ENCODE measurements at places on chromosomes 2 and 18.

DNA sequence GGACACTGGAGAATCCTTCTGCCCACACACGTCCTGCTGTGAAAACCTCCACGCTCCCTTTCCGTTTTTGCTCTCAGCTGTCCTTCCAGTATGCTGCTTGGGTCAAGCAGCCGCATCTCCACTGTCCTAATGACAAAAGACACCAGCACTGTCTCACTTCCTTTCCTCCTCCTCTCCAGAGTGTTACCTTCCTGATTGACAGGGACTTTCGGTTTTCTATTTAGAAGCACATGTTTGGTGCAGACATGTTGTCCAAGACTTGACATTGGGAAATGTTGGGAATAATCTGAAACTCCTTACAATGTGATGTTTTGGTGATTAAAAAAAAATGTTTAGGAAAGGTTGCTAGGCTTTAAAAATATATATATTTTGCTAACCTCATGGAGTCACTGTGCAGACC is 226.6 kb downstream of the FAM210A start:
- DNase-seq = no peak

GRCh38 chr2:48253301-48253700 is 276.7 kb upstream of the STON1 start:
- DNase-seq = peak; percentile 69

DNA sequence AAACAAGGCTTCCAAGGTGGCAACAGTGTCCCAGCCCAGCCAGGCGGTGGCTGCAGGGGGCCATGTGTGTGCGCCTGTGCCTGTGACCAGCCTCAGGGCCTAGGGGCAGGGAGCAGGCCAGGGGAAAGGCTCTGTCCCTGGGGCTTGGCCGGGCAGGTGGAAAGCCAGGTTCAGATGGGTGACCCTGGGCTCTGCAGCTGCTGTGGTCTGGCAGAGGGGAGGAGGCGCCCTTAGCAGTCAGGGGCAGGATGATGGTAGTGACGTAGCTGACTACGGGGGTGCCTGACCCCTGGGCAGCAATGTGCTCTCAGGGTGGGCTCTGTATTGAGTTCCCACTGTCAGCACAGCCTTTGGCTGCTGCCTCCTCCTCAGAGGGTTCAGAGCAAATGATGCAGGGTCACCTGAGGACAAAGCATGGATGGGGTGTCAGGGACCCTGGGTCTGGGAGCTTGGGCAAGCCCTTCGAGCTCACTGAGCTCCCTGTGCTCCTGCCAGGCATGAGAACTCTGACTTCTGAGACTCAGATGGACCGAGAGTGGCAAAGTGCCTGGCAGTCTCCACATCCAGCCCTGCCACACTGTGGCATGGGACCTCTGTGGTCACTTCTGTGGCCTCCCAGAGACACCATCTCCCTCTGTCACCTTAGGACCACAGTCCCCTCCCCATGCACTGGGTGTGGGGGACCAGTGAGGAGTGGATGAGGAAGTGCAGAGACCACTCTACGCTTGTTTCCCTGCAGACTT is 56.6 kb upstream of the ALPP start:
- no peak for DNase-seq

- peak; percentile 86 for DNase-seq
These were observed 123.2 kb downstream of the SMAD7 start for GRCh38 chr18:48827291-48828193.

- no peak for DNase-seq
These were observed 2161.4 kb upstream of the PIK3C3 start for GRCh38 chr18:39793609-39794008.

DNA sequence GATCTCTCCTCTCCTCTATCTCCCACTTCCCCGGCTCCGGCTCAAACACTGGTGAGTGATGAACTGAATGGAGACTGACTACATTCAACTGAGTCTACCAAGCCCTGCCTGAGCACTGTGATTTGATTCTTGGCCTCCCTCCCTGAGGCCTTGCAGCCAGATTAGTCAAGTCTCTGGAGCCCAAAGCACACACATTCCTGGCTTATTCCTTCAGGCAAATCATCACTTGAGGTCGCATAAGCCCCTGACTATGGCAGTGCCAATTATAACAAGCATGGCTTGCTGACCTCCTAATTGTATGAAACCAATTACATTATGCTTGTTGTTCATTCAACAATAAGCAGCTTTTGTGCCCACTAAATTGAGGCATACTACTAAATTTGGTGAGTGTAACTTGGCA is 34.6 kb downstream of the EFEMP1 start:
- DNase-seq = no peak

DNA sequence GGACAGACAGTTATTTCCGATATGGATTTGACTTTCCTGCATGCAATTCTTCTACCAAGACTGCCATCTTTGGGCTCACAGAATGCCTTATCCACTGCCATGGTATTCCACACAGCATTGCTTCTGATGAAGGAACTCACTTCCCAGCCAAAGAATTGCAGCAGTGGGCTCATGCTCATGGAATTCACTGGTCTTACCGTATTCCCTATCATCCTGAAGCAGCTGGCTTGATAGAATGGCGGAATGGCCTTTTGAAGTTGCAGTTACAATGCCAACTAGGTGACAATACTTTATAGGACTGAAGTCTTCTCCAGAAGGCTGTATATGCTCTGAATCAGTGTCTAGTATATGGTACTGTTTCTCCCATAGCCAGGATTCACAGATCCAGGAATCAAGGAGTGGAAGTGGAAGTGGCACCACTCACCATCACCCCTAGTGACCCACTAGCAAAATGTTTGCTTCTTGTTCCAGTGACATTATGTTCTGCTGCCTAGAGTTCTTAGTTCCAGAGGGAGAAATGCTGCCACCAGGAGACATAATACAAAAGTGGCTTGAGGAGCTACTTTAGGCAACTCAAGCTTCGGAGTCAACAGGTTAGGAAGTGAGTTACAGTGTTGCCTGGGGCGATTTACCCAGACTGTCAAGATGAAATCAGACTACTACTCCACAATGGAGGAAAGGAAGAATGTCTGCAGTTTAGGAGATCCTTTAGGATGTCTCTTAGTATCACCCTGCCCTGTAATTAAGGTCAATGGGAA is 23.8 kb upstream of the SMAD4 start:
- peak; percentile 37 for DNase-seq

- no peak for DNase-seq
These were observed 40.1 kb upstream of the LPIN2 start for GRCh38 chr18:3053081-3053480.

DNA sequence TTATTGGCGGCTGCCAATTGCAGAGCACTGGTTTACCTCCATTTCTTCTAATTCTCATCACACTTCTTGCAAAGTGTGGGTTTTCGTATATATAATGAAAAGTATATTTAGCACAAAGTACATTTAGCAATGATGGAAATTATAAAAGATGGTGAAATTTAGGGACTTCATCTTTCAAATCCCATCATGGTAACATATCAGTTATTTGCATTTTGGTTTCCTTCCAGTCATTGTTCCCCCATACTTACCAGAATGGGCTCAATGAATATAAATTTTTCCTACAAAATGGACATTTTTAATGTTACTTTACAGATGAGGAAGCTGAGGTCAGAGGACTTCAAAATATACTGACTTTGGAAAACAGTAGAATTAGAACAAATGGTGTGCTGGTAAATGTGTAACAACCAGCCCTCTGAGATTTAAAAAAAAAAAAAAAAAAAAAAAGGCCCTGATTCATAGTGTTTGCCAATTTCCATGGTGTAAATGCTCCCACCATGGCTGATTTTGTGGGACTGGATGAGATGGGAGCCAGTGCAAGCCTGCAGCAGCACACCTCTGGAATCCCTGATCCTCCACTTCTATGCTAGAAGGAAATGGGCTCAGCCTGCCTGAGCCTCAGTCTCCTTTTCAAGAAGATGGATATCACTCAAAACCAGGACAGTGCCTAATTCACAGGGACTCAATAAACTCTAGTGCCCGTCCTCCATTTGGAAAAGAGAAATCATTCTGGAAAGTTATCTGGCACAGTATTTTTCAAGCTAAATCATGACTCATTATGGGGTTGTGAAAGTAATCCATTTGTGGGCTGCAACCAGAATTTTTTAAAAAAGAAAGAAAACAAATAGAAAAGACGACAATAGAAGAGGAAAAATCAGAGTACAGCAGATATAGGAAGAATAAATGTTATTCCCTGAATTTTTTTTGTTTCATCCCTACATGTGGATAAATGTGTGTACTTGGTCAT is 34.0 kb downstream of the LBH start:
- DNase-seq = no peak

DNA sequence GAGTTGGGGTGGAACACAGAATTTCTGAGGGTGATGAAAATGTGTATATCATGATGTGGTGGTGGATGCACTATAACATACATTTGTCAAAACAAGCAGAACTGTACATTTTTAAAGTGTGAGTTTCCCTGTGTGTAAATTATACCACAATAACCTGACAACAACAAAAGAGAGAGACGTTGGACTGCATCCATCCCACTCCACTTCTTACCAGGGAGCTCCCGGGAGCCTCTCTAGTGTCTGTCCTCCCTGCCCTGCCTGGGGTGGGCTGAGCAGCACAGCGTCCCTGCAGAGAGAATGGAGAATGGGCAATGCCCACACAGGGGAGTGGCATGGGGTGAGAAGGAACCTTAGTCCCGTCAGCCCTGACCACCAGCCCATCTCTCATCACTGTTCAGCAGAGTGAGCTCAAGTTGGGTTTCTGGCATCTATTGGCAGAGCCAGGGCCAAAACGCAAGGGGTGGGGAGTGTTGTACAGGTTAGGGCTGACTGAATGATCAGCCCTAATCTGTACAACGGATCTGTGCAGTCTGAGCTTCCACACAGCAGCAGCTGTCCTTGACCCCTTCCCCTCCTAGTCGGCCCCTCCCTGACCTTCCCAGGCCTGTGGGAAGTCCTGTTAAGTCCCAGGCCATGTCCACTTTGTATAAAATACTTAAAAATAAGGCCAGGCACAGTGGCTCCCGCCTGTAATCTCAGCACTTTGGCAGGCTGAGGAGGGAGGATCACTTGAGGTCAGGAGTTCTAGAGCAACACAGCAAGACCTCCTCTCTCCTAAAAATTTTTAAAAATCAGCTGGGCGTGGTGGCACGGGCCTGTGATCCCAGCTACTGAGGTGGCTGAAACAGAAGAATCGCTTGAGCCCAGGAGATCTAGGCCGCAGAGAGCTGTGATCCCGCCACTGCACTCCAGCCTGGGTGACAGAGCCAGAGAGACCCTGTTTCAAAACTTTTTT is 3.3 kb upstream of the PROC start:
- no peak for DNase-seq

DNA sequence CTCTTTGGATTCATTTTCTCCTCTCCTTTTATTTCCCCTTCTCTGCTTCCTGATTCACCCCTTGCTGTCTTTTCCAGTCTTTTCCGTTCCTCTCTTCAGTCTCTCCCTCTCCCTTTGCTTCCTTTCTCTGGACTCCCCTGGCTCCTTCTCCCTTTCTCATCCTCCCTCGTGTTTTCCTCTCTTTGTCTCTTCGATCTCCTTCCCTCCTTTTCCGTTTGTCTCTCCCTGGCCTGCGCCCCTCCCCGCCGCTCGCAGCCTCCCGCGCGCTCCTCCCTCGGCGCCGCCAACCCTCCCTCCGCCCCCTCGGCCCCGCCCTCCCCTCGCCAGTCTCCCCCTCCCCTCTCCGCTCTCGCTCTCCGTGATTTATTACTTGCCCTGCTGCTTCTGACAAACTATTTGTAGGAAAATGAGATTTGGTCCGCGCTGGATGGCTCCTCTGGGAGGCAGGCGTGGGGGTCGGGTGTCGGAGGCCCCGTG is 46.0 kb upstream of the PAX8 start:
- DNase-seq = peak; percentile 43

GRCh38 chr2:39220136-39220535 is 23.6 kb downstream of the CDKL4 start:
- DNase-seq = no peak

GRCh38 chr2:108263401-108263800 is 23.6 kb downstream of the SULT1C3 start:
- DNase-seq = no peak

GRCh38 chr18:65429601-65430000 is 321.2 kb upstream of the CDH7 start:
- no peak for DNase-seq

GRCh38 chr18:45379903-45380302 is 235.4 kb upstream of the SLC14A2 start:
- no peak for DNase-seq

All from OCI-M1 (cell line).